ENCODE measurements at places on chromosomes 3 and 15.
A peak's percentile ranks its signal among the peaks of the same experiment; 100 is the strongest.

DNA sequence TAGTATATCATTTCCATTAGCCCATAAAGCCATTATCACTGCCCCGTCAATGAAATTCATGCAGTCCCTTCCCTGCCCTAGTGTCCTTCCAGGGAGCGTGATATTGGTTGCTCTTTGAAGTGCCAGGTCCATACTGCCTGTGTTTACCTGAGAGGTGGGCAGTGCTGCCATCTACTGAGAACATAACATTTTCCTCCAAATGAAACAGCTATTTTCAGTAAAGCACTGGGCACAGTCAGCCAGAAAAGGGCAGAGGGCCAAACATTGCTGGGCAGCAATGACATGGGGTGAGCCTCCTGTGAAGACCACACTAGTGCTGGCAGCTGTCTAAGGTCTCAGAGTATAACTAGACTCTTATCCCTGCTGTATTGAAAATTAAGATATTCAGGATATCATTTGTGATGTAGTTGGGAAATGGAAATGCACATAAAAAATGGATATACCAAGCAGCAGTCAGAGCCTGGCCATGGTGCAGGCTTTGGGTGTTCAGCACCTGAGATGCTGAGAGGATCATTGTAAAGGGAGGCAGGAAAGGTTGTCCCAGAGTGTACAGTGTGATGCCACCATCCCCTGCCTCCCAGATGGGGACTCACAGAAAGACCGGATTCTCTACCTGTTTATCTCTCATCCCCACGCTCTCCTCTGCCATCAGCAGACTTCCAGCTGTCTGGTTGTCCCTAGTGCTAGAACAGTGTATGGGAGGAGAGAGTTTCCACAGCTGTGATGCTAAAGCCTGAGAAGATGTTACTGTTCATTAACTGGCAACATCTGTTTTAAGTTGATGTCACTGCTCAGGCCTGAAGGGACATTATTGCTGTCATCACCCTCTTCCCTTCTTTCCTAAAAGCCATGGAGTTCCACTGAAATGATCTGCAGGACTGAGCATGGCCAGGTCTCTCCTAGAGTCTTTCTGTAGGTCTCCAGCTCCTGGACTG is 108.8 kb downstream of the ARNT2 start:
- no peak for DNase-seq

- no peak for DNase-seq
Measured at GRCh38 chr3:50275996-50276761, 2.7 kb upstream of the LSMEM2 start.

DNA sequence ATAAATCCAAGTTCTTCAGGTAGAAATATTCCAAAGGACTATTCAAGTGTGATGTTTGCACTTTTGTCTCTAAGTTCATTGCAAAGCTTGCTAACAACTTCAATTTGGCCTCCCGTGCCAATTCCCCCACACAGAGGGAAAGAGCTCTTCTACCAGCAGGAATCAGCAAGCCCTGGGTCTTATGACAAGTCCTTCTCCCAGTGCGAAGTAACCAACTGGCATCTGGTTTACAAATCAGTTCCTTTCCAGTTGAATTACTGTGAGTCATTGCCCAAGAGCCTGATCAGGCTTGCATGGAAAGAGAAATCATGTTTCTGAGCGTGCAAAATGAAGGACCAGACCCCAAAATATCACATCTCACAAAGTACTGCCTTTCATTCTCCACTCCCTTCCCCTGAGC is 62.7 kb upstream of the SLCO3A1 start:
- DNase-seq, result no peak

DNA sequence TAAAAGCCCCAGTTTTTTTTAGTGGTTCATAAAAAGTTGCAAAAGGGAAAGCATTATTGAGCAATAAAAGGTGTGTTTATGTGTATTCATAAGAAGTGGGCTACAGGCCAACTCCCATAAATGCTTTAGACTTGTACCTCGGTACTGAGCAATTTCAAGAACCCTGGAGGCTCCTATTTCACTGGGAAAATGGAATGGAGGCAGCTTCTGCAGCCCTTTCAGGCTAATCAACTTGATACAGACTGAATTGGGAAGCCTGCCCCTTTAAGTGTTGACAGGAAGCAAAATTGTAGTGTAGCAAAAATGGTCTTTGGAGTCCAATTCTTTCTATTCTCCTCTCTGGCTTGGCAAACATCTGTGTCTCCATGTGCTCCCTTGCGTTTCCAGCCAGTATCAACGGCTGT is 118.8 kb downstream of the ECT2 start:
- DNase-seq, result no peak

- no peak for DNase-seq
Measured at GRCh38 chr3:14946739-14947099, 664 bp upstream of the NR2C2 start.

DNA sequence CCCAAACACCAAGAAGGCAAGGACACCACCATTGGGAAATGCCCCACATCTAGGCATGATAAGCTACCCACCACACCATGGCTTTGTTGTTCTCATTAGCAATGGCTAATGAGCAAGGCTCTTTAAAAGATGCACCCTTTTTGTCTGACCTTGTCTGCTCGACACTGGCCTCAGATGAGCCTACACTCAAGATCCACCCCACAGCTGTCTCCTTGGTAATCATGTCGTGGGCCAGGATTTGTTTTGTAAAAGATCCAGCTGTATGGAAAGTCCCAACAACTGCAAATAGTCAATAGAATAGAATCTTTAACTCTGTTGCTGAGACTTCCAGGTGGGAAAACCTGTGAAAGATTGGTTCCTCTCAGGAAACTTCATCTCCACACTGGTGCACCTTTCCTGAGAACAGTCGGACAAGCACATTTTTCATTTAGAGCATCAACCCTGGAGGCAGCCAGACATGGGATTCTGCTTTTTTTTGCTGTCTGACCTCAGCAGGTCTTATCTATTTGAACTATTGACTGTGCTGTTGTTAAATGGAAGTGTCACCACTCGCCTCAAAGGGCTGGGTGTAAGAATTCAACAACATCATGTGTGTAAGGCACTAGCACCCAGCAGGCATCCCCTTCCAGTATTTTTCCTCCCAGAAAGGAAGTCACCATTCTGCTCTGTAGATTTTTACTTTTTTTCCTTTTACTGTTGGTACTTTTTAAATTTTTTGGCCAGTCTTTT is 35.5 kb downstream of the DUT start:
- no peak for DNase-seq

GRCh38 chr15:80099241-80099640 is 39.8 kb downstream of the ZFAND6 start:
- DNase-seq, result no peak

GRCh38 chr3:47418167-47419082 is 37.6 kb downstream of the PTPN23 start:
- DNase-seq, result no peak

- DNase-seq, result no peak
Measured at GRCh38 chr3:176690083-176690869, 507.0 kb downstream of the TBL1XR1 start.

GRCh38 chr3:28118087-28118486 is 123.3 kb upstream of the CMC1 start:
- DNase-seq, result no peak

GRCh38 chr3:58177747-58178527 is 32.8 kb downstream of the DNASE1L3 start:
- DNase-seq, result peak; percentile 75

All from CMK (cell line).